Activated CD8-positive, alpha-beta memory T cell treated with anti-CD3 and anti-CD28 coated beads, Interleukin-2, amount 10 ng/mL, durations not matched to agents 7 days and 5 days (primary cell): ENCODE measurements at places on chromosomes 2 and 18.

DNA sequence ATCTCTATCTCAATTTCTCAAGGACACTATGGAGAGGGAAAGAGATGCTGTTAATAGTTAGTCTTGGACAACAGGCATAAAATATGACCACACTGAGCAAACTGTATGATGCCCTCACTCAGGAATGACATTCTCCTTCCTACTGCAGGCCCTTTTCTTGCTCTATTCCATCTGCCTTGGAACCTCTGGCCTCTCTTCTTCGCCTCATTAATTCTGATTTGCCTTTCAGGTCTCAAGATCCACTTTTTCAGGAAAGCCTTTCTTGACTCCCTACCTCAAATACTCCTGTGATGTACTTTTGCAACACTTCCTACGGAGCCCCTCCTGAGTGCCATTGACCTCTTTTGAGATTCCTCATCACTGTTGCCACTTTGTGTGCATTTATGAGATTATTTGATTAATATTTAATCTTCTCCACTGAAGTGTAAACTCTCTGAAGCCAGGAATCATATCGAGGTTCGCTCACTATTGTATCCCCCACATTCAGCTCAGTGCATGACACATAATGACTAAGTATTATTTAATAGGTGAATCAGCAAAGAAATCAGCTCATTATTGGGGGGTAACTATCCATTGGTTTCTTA lies 21.3 kb upstream of the SPP2 start:
- DNase-seq = no peak

GRCh38 chr2:238879621-238880377 lies 31.9 kb downstream of the TWIST2 start:
- DNase-seq = no peak

GRCh38 chr2:46241344-46241743 lies 55.9 kb upstream of the EPAS1 start:
- no peak for DNase-seq

GRCh38 chr2:58574873-58575272 lies 333.7 kb upstream of the FANCL start:
- DNase-seq = no peak

DNA sequence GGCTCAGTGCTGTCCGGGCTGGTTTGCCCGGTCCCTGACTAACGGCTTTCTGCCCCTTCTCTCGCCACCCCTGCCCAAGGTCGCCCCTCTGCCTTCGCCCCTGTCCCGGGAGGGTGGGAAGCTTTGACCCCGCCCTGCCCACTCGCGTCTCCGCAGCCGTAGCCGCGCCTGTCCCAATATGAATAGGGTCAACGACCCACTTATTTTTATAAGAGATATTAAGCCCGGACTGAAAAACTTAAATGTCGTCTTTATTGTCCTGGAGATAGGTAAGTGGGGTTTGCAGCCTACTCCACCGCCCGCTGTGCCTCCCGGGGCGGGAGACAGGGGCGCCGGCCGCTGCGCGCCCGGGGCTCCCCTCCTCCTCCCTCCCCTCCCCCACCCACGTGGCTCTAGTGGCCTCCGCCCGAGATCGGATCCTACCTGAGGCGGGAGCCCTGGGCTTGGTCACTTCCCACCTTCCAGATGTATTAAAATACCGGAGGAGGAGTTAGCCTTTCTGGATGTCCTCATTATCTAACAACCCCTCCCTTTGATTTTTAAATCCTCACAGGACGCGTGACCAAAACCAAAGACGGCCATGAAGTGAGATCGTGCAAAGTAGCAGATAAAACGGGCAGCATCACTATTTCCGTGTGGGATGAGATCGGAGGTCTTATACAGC lies 633 bp downstream of the NABP1 start:
- DNase-seq = peak; percentile 77

- peak; percentile 56 for DNase-seq
These were observed 52.2 kb downstream of the C1QL2 start for GRCh38 chr2:119106301-119106897.

GRCh38 chr2:192414794-192415193 lies 220.1 kb upstream of the TMEFF2 start:
- no peak for DNase-seq

GRCh38 chr2:197435598-197436420 lies 981 bp upstream of the SF3B1 start:
- DNase-seq = no peak

- DNase-seq = no peak
These were observed 60.7 kb upstream of the RAPGEF4 start for GRCh38 chr2:172674968-172675303.

GRCh38 chr2:112768432-112768831 lies 4.0 kb upstream of the CKAP2L start:
- no peak for DNase-seq

GRCh38 chr2:77521548-77521891 lies 656 bp downstream of the LRRTM4 start:
- no peak for DNase-seq

DNA sequence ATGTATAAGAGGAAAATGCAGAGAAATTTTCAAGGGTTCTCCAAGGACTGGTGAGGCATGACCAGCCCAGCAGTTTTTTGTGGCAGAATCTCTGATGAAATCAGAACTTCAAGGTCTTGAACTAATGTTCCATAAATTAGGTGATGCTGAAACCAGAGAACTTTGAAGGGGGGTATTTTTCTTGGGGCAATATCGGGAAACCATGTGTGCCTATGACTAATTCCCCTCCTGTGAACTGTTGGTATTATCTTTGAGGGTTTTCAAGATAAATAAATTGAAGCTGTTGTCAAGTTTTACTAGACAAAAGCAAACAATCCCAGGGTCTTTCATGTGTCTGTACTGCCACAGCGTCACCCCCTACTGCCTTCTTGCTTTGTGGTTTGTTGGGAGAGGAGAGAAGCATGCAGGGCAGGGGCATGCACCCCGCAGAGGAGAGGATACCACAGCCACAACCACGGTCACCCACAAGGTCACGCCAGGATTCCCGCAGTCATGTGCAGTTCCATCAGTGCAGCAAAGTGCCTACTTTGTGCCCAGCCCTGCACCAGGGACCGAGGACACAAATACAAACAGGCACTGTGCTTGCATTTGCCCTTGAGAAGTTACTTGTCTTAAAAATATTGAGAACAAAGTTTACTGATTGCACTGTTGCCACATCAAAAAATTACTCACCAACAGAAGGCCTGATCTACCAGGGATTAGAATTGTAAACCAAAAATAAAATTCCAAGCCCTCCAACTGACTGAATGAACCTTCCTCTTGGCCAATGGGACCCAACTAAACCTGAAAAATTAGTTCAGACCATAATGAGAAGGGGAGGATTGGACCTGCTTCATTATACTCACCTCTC lies 413.3 kb upstream of the TRIB2 start:
- DNase-seq = peak; percentile 66

DNA sequence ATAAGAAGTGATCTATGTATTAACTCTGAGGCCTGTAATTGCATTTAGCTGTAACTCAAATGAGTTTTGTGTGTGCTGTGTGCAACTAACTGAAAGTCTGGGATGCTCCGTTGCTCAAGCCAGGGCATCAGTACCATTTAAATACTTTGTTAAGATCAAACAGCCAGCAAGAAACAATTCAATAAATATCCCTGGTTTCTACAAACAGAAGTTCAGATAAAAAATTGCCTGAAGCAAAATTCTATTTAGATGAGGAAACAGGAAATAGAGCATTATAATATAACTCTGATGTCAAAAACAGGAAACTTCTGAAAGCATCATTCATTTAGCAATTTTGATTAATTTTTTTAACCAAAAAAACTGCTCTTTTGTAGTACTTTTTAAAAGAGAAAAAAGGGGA lies 18.9 kb upstream of the SLC38A11 start:
- no peak for DNase-seq

GRCh38 chr2:157747695-157748370 lies 119.2 kb upstream of the ACVR1C start:
- DNase-seq = no peak

GRCh38 chr2:74291886-74292621 lies 51.2 kb downstream of the SLC4A5 start:
- DNase-seq = no peak

- DNase-seq = no peak
These were observed 94.8 kb downstream of the RHOB start for GRCh38 chr2:20541651-20542050.

DNA sequence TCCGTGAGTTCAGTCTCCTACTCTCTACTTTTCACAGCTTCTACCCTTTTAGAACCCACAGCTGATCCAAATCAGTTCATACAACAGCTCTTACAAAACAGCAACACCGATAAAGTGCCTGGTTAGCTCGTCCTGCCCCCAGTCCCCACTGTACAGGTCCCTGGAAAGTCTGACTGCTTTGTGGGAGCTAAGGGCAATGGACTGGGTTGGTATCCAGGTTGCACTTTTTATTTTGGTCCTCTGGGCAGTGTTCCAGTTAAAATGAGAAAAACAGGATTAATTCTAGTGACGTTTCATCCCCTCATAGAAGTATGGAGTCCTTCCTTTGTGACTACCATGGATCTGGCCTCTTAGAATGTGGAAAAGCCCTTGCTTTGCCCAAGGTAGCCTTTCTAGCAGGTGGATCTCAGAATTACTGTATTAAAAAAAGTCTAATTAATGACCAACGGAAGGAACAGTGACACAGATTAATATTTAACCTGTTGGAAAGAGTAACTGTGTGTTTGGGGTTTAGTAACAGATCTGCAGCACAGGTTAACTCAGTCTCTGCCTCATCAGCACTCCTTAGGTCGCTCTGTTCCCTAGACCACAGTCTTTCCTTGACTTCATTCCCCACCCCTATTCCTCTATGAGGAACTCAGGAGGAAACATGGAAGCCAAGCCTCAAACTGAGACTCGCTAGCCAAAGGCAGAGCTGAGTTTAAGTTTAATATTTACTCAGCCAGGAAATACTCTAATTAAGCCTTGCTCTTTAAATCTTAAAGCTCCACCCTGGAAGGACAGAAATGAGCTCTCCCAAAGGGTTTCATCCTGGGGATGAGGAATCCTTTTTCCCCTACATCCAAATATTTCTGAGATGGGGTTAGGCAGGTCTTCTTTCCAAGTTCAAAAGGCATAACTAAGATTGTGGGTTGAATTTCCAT lies 52.8 kb upstream of the ITGA6 start:
- DNase-seq = no peak

DNA sequence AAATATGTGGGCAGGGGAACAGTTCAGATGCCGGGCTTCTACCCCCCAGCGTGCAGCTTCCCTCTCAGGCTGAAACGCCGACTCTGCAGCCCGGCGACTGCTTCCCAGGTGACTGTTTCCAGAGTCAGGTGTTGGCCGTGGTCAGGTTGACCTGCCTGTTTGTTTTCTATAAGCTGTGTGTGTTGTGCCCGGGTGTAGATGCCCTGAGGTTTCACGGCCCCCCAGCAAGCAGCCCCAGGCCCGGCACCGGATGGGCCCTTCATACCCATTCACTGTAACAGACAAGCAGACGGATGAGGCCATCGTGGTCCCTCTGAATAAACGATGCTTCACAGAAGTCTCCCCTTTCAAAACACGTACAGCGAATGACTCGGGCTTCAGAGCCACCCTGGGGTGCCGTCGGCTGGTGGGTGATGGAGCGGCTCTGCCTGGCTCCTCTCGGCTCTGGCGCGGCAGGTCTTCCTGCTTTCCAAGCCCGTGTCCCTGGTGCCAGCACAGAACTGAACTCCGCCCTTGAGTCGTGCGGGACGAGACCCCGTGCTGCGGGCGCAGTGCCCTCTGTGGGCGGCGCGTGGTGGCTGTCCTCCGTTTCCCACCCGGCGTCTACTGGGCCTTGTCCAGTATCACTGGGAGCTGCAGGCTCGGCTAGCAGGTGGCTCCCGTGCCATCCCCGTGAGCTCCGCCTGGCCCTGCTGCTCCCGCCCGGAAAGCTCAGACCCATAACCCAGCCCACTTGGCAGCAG lies 15.0 kb upstream of the KCNG2 start:
- no peak for DNase-seq

- DNase-seq = peak; percentile 98
These were observed 555 bp downstream of the TMEM18 start for GRCh38 chr2:676647-677055.

GRCh38 chr2:28972778-28973335 lies 8.2 kb upstream of the TOGARAM2 start:
- no peak for DNase-seq

DNA sequence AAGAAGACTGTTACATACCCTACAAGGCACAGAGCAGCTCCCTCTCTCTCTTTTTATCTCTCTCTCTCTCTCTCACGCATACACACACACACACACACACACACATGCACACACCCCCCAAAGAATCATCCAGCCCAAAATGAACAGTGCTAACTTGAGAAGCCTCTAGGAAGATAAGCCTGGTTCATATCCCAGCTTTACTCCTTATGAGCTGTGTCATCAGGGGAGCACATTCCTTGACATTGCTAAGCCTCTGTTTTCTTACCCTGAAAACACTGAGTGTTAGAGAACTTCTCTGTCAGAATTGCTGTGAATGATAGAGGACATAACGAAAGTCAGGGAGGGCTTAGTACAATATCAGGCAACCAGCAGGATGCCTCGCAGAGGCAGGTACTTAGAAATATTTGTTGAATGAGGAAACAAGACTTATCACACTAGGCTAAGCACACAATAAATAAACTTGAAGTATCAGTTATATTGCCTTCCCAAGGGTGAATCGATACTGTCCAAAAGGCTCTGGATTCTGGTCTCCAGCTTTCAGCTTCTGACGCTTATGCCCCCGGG lies 725.6 kb upstream of the ID2 start:
- DNase-seq = no peak

- peak; percentile 81 for DNase-seq
These were observed 10.2 kb upstream of the IMP4 start for GRCh38 chr2:130332271-130333073.

DNA sequence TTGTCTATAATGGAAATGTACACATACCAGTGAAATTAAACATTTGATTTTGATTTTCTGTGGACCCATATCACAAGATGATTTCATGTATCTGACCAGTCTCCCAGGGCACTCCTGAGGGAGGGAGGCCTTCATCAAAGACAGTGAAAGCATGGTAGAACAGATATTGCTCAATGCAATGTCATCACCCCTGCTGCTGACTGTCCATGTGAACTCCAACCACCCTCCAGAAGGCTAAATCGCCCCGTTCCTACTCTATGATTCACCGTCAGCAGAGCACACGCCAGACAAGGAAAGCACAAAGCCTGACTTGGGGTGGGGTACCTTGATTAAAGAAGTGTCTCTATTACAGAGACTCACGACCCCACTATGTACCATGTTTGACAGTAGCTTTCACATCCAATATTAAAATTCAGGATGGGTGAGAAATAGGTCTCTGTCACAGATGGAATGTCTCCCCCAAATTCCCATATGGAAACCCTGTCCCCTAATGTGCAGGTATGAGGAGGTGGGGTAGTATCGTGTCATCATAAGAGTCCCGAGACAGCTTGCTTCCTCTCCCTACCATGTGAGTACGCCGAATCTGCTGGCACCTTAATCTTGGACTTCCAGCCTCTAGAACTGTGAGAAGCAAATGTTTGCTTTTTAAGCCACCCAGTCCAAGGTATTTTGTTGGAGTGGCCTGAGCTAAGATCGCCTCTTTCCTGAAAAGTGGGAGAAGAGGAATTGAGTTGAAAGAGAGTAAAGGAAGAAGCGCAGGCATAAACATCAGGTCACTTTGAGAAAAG lies 42.4 kb downstream of the CYB5A start:
- no peak for DNase-seq

- no peak for DNase-seq
These were observed 8.0 kb downstream of the AGXT start for GRCh38 chr2:240876475-240877251.
